Epithelial cell of prostate (primary cell): ENCODE measurements at places on chromosomes 5 and 9.

GRCh38 chr9:89970701-89971100 lies 365.9 kb downstream of the GADD45G start:
- no peak for DNase-seq

- no peak for DNase-seq
Measured at GRCh38 chr5:31516802-31517201, 15.1 kb downstream of the DROSHA start.

- DNase-seq: no peak
Measured at GRCh38 chr5:160492565-160492964, 70.9 kb downstream of the PTTG1 start.

DNA sequence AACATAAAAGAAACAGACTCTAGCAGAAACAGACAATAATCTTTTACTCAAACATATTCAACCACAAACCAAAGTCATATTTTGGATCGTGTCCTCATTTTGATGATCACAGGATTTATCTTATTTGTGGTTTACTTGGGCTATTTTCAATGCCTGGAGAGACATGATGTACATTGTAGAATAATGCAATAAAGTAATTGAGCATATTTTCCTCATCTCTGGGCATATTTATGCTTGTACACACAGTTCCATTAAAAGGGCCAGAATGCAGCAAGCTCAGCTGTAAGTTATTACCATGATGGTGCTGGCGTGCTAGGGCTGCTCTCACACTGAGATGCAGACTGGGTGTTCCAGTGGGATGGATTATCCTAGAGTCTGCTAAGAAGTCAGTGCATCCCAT lies 456.7 kb downstream of the TLE4 start:
- no peak for DNase-seq

GRCh38 chr5:96880444-96881164 lies 4.3 kb downstream of the ERAP2 start:
- DNase-seq: peak; percentile 39

- peak; percentile 40 for DNase-seq
Measured at GRCh38 chr5:172931001-172931536, 28.2 kb upstream of the RPL26L1 start.

DNA sequence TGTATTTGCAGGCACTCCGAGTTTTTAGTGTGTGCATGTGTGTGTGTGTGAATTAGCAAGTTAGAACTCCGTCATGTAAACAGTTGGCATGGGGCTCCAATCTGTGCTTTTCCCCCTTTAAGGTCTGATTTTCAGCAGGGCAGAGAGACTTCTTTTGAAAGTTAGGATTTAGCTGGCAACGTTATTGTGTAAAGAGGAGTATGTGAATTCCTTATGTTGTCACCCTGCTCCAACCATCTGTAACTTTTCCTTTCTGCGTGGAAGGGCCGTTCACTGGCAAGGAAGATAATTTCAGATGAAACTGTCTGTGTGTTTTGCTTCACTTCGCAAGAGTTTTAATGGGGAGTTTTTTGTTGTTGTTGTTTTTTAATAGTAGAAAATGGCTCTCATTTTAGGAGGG lies 332 bp downstream of the SGCD start:
- no peak for DNase-seq
